ENCODE measurements at places on chromosomes 3 and 15. TPM values are rescaled to one million over a fixed set of nuclear protein-coding genes. Genes with fewer than 3 reads are reported as not detected.

The EPHB1 gene
- total RNA-seq: 3.8 TPM

The SCG5 gene
- 0.39 TPM for total RNA-seq

The LRRC2 gene
- under 0.01 TPM for total RNA-seq

The SLC35A5 gene
- 25.7 TPM for total RNA-seq

The FETUB gene
- total RNA-seq: not detected

The PIAS1 gene
- 8.1 TPM for total RNA-seq

The SPINK8 gene
- not detected for total RNA-seq

The TMCO5A gene
- not detected for total RNA-seq

The MEGF11 gene
- total RNA-seq: not detected

The PLSCR1 gene
- 123 TPM for total RNA-seq

The TRIM42 gene
- not detected for total RNA-seq

The CACNA2D2 gene
- under 0.01 TPM for total RNA-seq

The MORC1 gene
- total RNA-seq: not detected

The SEMA5B gene
- under 0.01 TPM for total RNA-seq

The HACL1 gene
- 33.4 TPM for total RNA-seq

The GPR171 gene
- not detected for total RNA-seq

The TGM4 gene
- 0.13 TPM for total RNA-seq

The P2RY13 gene
- not detected for total RNA-seq

The CKMT1A gene
- total RNA-seq: not detected

The SRGAP3 gene
- total RNA-seq: 2.3 TPM

The SUCLG2 gene
- 34.9 TPM for total RNA-seq

The DENND4A gene
- total RNA-seq: 18.6 TPM

The HIGD2B gene
- not detected for total RNA-seq

The ARPP21 gene
- not detected for total RNA-seq

The FSIP1 gene
- total RNA-seq: 0.51 TPM

The SLC28A2 gene
- total RNA-seq: not detected

The SNURF gene
- 19.6 TPM for total RNA-seq

The IL17RD gene
- 0.38 TPM for total RNA-seq

Measured in dermis microvascular lymphatic vessel endothelial cell (primary cell).